ENCODE measurements at places on chromosomes 3 and 15. TPM values are rescaled to one million over a fixed set of nuclear protein-coding genes. Genes with fewer than 3 reads are reported as not detected.

- DNase-seq = no peak
These were observed 20.6 kb downstream of the CHD2 start for GRCh38 chr15:92920595-92921161.

GRCh38 chr3:39927479-39927878 lies 118.1 kb downstream of the MYRIP start:
- DNase-seq = no peak

GRCh38 chr3:30752970-30753369 lies 141.5 kb downstream of the GADL1 start:
- no peak for DNase-seq

- no peak for DNase-seq
These were observed 30.2 kb downstream of the PPP2R3A start for GRCh38 chr3:135995766-135996165.

The LIPH gene
- total RNA-seq = not detected

GRCh38 chr15:72936237-72936636 lies 116.0 kb upstream of the NEO1 start:
- DNase-seq = no peak

All from SK-MEL-5 (cell line).